ENCODE measurements at places on chromosomes 6 and 20. TPM values are rescaled to one million over a fixed set of nuclear protein-coding genes. Genes with fewer than 3 reads are reported as not detected.

Gene SSTR4
- total RNA-seq: not detected

DNA sequence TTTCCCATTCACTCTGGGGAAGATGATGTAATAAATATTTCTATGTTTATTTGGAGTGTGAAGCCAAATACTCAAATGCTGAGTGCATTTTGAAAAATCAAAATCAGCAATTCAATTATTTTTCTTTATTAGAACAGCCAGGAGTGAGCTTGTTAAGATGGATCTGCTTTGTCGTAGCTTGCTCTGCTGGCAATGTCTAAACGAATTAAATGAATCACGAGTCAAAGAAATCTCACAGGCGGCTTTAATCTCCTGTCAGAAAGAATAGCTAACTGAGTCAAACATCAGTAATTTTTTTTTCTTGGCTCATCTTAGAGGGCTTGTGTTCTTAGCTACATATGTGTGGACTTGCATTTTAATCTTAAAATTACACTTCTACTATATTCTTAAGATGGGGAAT, 100.2 kb upstream of the HMGN3 start:
- no peak for DNase-seq

Gene LY6G6C
- not detected for total RNA-seq

DNA sequence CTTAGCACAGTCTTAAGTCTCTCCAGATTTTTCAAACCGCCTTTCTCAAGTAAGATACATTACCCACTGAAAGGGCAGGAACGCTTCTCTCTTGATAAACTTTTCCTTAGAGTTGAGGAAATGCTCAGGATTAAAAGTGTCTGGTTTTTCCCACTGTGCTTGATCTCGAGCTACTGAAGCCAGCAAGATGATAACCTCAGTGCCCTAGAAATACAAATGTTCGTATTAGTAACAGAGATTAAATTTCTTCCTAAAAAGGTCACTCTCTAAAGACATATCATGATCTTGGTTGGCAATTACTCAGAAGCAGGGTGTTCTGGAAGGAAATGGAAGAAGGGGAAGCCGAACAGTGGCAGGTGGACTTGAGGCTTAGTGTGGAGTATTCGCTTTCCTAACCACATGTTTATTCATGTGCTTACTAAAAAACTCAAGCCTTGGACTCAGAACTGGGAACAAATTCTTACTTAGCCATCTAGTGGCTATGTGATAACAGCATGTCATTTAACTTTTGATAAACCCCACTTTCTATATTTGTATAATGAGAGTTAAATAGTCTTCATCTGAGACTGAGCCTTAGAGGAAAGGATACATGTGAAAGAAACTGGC, 20.1 kb downstream of the C6orf141 start:
- DNase-seq: peak; percentile 3

DNA sequence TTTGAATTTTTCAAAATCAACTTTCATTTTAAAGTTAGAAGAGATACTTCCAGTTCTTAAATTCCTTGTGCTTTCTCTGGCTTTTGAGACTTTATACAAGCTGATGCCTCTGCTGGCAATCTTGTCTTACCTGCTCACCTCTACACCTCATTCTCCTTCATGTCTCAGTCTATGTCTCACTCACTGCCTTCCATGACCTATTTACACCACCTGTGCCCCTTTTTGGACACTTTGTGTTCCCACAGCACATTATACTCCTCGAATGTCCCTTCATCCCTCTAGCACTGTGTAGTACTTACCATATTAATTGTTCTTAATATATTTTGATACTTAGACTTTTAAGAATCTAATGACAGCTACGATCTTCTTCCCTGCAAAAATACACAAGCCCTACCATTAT, 15.3 kb downstream of the PHIP start:
- no peak for DNase-seq

DNA sequence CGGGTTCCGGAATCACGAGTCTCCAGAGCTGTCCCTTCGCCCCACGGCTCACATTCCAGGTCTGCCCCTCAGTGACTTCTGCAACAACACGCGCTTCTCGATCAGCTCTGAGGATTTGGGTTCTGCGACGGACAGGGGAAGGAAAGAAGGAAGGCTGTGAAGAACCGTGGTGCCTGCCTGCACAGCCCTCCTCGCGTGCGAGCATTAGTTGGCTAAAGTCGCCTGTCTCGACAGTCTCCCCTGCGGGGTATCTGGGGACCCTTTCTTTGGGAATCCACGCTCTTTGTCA, 23.1 kb downstream of the VPS52 start:
- no peak for DNase-seq

Gene ARFGEF2
- 35.6 TPM for total RNA-seq

DNA sequence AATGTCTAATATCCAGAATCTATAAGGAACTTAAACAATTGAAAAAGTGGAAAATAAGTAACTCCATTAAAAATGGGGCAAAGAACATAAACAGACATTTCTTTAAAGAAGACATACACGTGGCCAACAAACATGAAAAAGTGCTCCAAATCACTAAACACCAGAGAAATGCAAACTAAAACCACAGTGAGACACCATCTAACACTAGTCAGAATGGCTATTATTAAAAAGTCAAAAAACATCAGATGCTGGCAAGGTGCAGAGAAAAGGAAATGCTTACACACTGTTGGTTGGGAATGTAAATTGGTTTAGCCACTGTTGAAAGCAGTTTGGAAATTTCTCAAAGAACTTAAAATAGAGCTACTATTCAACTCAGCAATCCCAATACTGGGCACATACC, 169.2 kb upstream of the MANEA start:
- no peak for DNase-seq

- no peak for DNase-seq
Measured at GRCh38 chr20:18416486-18416885, 50.3 kb downstream of the DZANK1 start.

Data from SJCRH30 (cell line).